Activated CD8-positive, alpha-beta T cell treated with anti-CD3 and anti-CD28 coated beads, Interleukin-2, amount 10 ng/mL, durations not matched to agents 7 days and 5 days (primary cell): ENCODE measurements at places on chromosomes 6 and 20.
A peak's percentile ranks its signal among the peaks of the same experiment; 100 is the strongest.

- DNase-seq = no peak
Observed at GRCh38 chr6:122025104-122025503, 374.3 kb upstream of the HSF2 start.

- DNase-seq = no peak
Observed at GRCh38 chr20:23050076-23050838, 785 bp upstream of the THBD start.

DNA sequence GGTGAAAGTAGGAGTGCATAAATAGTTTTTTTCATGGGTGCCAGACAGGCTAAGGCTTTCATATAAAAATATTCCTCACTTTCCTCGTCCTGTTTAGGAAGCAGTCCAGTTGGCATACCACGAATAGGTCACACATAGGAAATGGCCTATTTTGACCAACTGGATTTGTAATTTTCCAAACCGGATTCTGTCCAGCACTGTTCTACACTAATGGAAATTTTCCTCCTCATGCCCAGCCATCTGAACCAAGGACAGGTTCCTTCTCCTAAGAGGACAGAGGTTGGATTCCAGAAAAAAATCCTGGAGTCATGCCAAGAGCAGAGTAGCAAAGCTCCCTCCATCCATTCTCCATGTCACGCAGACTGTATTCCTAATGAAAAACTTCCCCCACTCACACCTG, 43.1 kb downstream of the PANK2 start:
- no peak for DNase-seq

DNA sequence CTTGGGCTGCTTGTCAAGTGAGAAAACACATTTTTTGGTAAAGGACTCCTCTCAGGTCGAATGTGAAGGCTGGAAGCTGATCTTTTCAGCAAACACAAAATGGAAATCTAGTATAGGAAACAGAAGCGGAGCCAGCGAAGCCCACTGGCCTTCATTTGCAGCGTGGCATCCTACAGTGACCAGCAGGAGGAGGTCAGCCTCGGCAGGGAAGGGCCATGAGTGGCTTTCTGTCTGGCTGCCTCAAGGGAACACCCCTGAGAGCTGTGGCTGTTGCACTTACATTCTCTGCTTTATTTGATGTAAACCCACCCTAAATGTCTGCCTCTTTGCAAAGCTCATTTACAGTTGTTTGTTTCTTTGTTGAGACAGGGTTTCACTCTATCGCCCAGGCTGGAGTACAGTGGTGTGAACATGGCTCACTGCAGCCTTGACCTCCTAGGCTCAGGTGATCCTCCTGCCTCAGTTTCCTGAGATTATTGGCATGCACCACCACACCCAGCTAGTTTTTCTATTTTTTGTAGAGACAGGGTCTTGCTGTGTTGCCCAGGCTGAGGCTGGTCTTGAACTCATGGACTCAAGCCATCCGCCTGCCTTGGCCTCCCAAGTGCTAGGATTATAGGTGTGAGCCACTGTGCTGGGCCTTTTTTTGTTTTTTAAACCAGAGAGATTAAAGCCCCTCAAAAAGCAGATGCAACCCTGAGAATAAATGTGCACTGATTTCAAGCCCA, 322.0 kb upstream of the SOX4 start:
- no peak for DNase-seq

DNA sequence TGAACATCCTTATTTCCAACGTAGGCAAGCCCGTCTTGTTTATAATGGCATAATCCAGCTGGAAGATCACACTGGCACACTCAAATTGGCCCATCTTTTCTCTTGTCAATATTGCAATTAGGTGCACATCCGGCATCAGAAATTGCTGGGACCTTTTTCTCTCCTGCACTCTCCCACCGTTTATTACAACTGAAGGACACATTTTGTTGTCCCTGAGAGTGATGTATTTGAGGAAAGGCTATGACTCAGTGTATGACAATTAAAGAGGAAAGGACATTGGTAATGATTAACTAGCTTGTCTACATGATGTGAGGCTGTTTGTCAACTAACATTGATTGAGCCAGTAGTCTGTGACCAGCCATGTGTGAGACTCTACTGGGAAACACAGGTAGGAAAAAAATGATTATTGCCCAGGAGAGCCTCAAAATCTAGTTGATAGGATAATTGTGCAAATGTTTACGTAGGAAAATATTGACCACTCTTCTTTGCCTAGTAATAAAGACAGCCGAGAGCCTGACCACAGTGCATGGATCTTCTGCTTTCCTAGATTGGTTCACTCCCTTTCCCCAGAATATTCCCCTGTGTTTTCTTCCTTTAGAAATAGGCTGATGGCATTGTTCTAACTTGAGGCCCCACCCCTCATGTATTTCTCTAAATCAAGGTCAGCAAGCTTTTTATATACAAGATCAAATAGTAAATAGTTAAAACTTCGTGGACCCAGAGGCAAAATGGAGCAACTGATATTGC, 230.0 kb upstream of the BTBD3 start:
- DNase-seq = no peak

- DNase-seq = no peak
Observed at GRCh38 chr6:37016995-37017394, 11.5 kb downstream of the FGD2 start.

- DNase-seq = no peak
Observed at GRCh38 chr6:26304213-26304796, 60.7 kb upstream of the BTN3A2 start.

DNA sequence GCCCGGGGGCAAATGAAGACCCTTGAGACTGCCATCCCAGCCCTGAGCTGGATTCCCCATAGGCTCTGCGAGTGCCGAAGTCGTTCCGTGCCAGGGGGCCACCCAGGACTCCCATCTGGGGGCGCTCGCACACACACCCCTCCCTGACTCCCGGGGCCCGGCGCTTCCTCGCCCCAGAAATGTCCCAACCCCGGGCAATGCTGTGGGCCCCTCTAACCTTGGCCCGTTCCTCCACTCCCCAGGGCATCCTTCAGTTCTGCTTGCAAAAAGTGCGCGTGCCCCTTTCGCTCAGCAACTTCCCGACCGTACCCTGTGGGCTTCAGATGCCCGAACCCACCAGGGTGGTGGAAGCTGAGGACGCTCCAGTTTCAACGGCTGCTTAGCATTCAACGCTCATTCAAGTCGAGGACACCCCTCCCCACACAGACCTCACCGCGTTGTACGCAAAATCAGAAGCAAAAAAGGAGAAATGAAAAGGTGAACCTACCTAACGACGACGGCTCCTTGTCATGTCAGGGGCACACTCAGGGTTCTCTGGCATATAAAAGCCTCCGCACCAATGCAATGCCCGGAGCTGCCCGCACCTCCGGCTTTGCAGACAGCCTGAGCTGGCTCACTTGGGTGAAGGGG, 25.3 kb downstream of the RIPOR2 start:
- peak; percentile 51 for DNase-seq

GRCh38 chr6:112141707-112142106, 54.3 kb downstream of the FAM229B start:
- DNase-seq = no peak

DNA sequence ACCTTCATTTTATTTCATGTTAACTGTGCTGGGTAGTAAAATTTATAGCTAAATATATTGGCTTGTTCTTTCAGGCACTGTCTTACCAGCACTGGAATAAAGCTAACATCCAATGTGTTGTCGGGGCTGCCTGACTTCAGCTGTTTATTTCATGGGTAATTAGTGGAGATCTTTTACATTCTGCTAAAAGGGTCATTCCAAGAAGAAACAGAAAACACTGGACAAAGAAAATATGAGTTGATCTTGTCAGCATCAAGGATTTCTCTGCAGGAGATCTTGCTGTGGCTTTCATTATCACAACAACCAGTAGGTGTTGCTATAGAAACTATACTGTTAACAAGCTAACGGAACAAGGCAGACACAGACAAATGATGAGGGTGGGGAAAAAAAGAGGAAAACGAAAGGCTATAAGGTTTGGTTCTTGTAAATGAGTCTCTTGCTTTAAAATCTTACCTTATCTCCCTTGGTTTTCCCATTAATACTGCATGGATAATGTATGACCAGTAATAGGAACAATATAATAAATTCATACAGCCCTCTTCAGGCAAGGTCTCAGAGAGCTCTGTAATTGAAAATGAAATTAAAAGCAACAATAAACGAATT, 206.8 kb downstream of the SIM1 start:
- DNase-seq = no peak

- DNase-seq = peak; percentile 67
Observed at GRCh38 chr6:11653028-11653583, 115.6 kb downstream of the TMEM170B start.

DNA sequence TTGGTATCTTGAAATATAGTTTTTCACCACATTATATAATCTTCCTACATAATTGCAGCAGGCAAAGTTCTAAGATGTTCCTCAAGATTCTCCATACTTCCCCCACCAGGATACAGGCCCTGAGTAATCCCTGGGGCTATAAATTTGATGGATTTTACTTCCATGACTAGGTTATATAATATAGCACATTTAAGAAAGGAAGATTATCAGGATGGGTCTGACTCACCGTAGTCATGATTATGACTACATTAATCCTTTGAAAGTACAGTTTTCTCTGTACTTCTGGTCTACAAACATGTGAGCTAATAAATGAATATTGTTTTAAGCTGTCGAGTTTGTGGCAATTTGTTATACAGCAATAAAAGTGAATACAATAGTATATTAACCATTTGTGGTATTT, 122.5 kb downstream of the MACROD2 start:
- DNase-seq = no peak

DNA sequence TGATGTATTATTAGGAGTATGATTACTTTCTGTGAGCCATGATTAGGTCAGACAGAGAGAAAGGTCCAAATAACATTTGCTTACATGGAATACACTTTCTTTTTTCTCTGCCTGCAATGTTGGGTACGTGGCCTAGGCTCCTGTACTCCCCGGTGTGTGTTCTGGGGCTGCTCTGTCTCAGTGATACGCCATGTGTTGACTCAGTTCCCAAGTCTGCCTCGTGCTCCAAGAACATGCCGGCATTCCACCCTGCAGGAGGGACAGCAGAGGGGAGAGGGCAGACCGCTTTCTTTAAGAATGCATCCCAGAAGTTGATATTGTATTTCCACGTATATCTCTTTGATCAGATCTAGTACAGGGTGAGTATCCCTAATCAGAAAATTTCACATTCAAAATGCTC, 33.3 kb upstream of the THBS2 start:
- DNase-seq = no peak

DNA sequence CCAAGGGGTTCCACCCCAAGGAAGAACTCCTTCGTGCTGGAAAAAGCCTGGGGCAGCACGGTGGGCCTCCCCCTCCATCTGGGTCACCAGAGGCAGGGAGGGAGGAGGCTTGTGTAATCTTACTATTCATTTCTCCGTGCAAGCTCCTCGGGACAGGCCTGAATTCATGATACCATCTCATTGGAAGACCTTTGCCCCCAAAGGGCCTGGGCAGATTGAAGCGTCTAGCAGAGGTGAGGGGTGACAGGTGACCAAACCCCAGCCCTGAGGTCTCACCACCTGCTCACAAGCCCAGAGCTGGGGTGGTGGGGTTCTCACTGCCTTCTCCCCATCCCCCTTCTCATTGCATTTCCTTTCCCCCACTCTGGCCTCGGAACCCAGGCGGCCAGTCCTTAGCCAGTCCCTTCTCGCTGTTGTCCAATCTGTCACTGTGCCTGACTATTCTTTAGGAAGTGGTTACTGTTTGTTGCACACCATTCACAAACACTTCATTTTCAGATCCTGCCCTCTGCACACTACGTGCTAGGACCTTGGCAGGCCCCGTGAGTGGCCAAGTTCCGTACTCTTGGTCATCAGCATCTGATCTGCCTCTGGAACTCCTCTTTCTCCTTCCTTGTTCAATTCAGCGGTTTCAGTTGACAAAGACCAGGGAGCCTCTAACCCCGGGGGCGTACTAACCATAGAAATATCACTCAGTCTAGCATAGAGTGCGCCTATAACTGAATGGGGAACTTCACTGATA, 137.1 kb downstream of the LY86 start:
- no peak for DNase-seq

- no peak for DNase-seq
Observed at GRCh38 chr6:41976794-41977484, 35.3 kb upstream of the CCND3 start.

GRCh38 chr6:43972913-43973300, 154.3 kb downstream of the MRPL14 start:
- no peak for DNase-seq

DNA sequence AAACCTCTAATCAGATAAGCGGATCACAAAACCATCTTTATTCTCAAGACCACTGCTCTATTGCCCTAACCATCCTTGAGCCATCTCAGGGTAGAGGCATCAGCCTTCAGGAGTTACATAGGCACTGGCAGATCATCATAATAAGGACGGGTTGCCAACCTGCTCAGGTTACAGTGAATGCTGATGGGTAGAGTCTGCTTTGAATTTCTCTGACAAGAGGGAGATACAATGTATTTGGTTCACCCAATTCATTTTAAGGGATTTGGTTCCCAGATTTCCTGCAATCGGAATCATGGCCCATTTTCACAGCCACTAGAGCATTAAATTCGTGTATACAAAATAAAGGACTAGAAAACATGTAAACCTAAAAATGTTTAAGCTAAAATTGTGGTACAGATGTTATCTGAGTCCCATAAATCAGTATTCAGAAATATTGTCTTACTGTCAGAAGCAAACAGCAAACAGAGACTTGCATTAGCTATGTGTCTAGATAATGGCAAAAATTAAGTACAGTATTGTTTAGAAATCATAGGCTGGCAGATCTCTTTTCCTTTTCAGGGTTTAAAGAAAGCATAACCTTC, 41.9 kb upstream of the TMEM170B start:
- DNase-seq = no peak

GRCh38 chr6:168962886-168963285, 290.8 kb downstream of the THBS2 start:
- DNase-seq = no peak

DNA sequence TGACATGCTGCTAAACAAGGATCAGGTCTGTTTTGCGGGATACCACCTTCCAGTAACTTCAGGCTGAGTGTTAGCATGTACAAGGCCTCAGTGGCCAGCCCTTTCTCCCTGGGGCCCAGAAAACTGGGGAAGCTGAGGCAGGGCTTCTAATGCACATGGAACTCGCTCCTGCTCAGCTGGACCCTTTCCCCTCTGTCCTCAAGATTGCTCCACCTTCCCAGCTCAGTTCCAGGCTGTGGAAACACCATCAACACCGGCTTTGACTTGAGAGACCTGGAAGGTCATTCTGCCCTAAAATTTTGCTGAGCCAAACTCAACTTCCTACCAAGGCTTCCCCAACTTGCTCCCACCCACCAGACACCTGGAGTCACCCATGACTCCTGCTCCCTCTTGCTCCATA, 4.2 kb upstream of the BLCAP start:
- no peak for DNase-seq

DNA sequence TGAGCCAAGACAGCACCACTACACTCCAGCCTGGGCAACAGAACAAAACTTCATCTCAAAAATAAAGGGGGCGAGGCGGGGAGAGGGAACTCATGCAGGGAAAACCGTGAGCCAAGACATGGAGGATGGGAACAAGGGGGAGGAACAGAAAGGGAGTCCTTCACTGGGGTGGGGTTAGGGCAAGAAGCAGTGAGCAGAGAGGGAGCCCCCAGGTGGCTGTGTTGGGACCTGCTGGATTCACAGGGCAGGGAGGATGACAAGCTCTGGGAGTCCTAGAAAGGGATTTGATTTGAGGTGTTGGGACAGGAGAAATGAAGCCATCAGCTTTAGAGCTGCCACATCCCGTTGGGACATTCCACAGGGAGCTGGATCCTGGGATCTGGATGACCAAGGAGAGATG, 90.6 kb upstream of the TOP1 start:
- DNase-seq = peak; percentile 32

- DNase-seq = no peak
Observed at GRCh38 chr6:111581957-111582356, 23.7 kb downstream of the TRAF3IP2 start.

- DNase-seq = no peak
Observed at GRCh38 chr20:34337982-34338726, 24.9 kb upstream of the ITCH start.

- no peak for DNase-seq
Observed at GRCh38 chr6:9002833-9003232, 567.5 kb upstream of the SLC35B3 start.
